RWPE1 (cell line): ENCODE measurements at places on chromosomes 1 and 21.

- no peak for DNase-seq
Observed at GRCh38 chr21:29819675-29820326, 120.0 kb downstream of the GRIK1 start.

- no peak for DNase-seq
Observed at GRCh38 chr1:65703853-65704252, 88.8 kb upstream of the PDE4B start.

DNA sequence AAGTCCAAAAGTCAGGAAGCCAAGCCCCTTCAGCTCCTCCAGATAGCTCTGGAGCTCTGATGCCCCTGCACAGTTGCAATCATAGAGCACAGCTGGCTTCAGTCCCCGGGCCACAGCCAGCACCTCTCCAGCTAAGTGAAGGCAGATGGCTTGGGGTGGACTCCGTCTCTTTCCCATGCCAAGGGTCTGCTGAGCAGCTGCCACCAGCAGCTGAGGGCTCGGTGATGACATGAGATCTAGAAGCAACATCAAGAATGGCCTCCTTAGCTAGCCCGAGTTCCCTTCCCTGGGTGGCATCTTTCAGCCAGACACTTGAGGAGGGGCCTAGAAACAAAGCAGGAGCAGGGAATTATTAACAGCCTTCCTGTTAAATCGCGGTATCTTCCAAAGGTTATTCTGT, 973 bp downstream of the C1orf74 start:
- no peak for DNase-seq

GRCh38 chr1:39901464-39901713, 328 bp downstream of the MYCL start:
- DNase-seq, result no peak

- DNase-seq, result no peak
Observed at GRCh38 chr1:39787468-39787867, 1.2 kb downstream of the BMP8B start.

- no peak for DNase-seq
Observed at GRCh38 chr1:202710070-202711045, at the start of gene SYT2. Gene SYT2, minus strand, starts transcription at chr1:202710454. Its CDS starts 104,682 bp downstream, at chr1:202605772.

- DNase-seq, result no peak
Observed at GRCh38 chr1:65949230-65949626, 156.5 kb downstream of the PDE4B start.

GRCh38 chr1:155052439-155053395, 1.6 kb downstream of the ADAM15 start:
- peak; percentile 63 for DNase-seq

DNA sequence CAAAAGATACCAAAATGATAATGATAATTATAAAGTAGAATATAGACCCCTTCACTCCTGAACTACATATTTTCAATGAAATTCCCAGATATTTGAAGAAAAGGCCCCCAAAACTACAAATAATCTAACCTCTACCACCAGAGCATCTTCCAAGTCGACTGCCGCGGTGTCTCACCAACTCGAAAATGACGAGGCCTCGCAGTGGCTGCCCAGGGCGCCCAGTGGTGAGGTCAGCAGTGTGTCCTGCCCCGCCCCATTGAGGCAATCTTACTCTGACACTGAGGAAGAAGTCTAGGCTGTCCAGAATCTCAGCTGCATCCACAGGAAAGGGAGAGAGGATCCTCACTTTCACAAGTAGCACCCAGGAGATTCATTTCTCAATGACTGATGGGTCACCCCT, 5.2 kb downstream of the DUSP10 start:
- DNase-seq, result no peak

- DNase-seq, result peak; percentile 19
Observed at GRCh38 chr1:17874710-17875109, 119.6 kb downstream of the ACTL8 start.

DNA sequence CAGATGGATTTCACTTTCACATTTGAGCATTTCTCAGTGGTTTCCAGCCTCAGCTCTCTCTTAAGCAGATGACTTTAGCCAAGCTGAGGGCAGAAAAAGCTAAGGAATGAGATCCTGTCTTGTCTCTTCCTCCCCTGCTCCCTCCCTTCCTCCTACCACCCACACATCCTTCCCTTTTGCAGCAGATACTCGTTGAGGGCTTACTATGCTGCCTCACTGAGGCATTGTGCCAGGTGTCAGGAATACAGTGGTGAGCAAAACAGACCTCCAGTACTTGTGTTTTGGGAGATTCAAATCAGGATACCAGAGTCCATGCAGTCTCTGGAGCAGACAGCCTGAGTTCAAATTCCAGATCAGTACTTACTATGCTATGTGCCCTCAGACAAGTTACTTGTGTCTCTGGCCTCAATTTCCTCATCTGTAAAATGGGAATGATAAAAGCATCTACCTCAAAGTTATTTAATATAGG, 43.2 kb downstream of the KIF26B start:
- DNase-seq, result no peak

- DNase-seq, result no peak
Observed at GRCh38 chr1:43334453-43335205, 3.0 kb upstream of the MPL start.

DNA sequence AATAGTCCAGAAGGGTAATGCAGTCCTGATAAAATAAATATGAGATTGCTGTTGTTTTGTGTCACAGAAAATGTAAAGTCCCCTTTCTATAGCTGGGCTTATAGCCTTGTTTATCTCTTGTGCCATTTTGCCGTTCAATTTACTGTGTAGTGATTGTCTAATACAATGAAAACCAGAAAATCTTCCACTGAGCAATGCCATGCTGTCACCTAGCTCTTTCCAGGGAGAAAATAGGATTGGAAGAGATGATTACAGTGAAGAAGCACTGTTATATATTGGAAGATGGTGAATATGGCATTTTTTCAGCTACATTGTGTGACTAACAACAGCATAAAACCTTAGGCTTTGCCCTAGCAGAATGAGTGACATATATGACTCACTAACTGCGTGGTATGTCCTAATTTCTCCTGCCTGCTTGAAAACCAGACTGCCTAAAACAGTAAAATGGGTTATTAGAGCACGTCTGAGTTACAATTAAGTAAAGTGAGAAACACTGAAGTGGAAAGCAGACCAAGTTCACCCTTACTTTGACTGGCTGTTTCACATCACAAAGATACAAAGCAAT, 332.4 kb upstream of the ZP4 start:
- DNase-seq, result peak; percentile 59

DNA sequence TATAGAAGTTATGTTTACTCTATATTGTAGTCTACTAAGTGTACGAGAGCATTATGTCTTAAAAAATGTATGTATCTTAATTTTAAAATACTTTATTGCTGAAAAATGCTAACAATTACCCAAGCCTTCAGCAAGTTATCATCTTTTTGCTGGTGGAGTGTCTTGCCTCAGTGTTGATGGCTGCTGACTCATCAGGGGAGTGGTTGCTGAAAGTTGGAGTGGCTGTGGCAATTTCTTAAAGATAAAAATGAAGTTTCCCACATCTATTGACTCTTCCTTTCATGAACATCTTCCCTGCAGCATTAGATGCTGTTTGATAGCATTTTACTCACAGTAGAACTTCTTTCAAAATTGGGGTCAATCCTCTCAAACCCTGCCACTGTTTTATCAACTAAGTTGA, 95.8 kb downstream of the CDC7 start:
- DNase-seq, result no peak

DNA sequence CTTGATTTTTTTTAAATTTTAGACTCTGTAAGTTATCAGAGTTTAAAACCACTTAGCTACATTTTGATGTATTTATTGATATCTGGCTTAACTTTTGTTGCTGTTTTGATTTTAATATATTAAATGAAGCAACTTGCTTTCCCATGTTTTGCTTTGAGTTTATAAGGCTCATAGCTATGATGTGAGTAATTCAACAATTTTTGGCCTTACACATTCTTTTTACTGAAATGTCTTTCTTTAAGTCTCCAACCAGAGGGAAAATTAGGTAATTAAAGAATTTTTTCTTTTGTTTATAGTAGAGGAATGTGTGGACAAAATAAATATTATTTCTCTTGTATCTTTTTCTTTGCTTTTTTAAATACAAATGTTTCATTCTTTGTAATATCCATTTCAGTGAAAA, 258.3 kb upstream of the ADAMTS5 start:
- no peak for DNase-seq

- DNase-seq, result no peak
Observed at GRCh38 chr1:216560527-216560926, 137.3 kb upstream of the USH2A start.

DNA sequence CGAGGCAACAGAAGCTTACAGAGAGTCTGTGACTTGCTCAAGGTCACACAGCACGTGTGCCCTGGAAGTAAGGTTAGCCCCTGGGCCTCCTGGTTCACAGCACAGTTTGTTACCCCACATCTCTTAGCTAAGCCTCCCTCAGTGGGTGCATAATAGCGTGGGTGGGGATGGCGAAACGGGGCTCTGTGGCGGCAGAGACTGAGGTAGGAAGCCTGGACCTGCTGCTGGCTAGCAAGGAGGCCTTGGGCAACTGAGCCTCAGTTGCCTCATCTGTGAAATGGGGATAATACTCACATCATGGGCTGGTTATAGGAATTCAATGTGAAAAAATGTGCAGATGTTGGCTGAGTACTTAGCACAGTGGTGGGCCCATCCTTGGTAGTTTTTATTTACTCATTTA, 596 bp downstream of the PADI4 start:
- DNase-seq, result no peak

DNA sequence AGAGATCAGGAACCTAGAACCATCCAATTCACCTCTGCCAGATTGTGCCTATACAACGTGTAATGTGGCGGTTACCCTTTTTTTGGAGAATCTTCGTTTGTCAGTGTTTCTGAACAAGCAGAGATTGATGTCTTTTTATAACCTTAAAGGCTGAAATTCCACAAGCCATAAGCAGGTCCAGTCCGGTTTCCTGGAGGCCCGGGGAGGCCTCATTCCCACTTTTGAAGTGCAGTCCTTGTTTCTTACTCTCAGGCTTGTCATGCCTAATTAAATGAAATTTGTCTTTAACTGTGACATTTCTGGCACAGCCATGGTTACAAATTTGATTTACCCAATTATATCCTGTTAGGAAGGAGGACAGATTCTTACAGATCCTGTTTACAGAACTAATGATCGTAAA, 27.8 kb downstream of the ZNF362 start:
- DNase-seq, result no peak

- DNase-seq, result no peak
Observed at GRCh38 chr1:1205769-1206375, 520 bp downstream of the TNFRSF18 start.

- no peak for DNase-seq
Observed at GRCh38 chr1:43331688-43332087, 5.9 kb upstream of the MPL start.

- DNase-seq, result peak; percentile 28
Observed at GRCh38 chr1:62435231-62436038, 1.4 kb upstream of the USP1 start.

DNA sequence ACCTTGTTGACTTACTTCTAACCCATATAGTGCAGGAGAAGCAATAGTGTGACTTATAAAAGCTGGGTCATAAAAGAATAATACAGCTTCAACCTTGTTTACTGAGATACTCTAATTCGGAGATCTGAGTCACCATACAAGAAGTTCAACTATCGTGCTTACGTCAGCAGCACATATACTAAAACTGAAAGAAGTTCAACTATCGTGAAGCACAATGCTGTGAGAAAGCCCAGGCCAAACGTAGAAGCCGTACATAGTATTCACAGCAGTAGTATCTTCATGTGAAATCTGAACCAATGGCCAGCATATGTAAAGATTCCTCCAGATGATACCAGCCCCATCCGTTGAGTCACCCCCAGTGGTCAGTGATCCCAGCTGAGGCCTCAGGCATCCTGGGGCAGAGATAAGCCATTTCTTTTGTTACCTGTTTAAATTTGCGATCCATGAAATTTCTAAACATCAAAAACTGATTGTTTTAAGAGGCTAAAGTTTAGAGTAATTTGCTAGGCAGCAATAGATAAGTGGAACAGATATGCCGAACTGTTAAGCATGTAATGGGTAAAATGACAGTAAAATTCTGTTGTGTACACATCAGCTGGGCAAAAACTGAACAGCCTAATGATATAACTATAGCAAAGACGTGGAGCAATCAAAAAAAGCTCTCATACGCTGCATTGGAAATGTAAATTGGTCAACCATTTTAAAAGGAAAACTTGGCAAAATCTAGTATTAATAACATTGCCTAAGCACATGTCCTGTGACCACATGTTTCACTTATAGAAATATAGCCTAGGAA, 53.9 kb upstream of the SAMD13 start:
- DNase-seq, result peak; percentile 67

GRCh38 chr21:15870819-15871218, 141.0 kb downstream of the USP25 start:
- no peak for DNase-seq

DNA sequence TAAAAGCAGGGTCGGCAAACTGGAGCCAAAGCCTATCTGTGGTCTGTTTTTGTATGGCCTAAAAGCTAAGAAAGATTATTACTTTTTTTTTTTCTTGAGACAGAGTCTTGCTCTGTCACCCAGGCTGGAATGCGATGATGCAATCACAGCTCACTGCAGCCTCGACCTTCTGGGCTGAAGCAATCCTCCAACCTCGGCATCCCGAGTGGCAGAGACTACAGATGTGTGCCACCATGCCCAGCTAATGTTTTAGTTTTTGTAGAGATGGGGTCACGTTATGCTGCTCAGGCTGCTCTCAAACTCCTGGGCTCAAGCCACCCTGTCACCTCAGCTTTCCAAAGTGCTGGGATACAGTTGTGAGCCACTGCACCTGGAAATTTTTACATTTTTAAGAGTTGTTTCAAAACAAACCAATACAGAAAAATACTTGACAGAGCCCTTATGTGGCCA, 6.5 kb upstream of the GLRX2 start:
- DNase-seq, result no peak

DNA sequence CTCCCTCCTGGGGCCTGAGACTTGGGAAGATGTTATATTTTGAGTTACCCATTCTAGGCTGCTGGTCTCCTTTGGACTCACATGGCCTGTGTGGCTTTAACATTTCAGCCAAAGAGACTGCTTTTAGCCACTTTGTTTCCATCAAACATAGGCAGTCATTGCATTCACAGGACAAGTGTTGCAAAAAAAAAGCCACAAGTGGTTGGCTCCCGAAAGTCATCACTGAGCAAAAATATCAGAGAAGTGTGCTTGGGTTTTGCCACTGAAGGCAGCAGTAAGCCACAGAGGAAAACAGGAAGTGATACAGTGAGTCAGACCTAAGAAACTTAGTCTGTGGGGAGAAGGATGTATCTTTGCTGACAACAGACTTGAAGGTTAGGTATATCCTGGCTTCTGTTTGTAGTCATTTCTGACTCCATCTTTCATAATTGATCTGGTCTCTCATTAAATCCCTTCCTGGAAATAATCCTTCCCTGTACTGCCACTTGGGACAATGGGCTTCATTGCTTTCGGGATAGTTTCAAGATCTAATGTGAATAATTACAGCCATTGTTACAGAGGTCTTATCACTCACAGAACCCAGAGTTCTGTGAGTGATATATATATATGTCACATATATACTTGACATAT, 80.9 kb downstream of the COLGALT2 start:
- DNase-seq, result peak; percentile 38
